ENCODE measurements at places on chromosomes 12 and 14.

DNA sequence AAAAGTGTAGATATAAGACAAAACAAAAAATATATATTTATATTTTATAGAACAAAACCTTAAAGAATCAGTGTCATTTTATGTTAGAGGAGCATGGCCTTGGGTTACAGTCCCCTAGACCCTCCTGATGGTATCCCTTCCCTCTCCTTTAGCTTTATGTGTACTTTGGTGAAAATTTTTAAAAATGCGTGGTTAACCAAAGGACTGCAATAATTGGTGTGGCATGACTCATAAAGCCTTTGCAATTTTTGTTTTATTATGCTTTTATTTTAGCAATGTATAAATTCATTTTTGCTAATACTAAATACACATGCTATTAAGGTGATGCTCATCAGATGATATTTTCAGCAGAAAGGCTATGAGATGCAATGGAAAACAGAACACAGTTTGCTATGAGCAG is 264.4 kb downstream of the SYT1 start:
- no peak for DNase-seq

GRCh38 chr12:91178139-91178561 is 4.5 kb downstream of the DCN start:
- peak; percentile 8 for DNase-seq

DNA sequence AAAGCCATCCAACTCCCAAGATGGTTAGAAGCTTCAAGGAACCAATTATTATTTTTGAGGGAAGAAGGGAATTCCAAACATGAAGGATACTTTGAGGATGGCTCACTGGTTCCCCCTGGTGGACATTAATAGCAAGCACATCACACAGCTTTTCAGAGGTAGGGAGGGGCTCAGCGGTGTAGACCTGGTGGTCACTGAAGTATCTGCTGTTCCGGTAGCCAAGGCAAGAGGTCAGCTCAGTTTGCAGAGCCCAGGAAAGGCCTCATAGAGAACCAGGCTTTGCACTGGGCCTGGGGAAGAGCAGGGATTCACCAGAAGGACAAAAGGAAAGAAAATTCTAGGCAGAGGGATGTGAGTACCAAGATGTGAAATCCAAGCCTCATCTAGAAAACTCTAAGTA is 118.7 kb downstream of the KSR2 start:
- DNase-seq, result peak; percentile 50

GRCh38 chr14:31357279-31357678 is 63.1 kb downstream of the HEATR5A start:
- DNase-seq, result no peak

- DNase-seq, result no peak
Observed at GRCh38 chr12:2226641-2227040, 173.9 kb downstream of the CACNA1C start.

- DNase-seq, result no peak
Observed at GRCh38 chr12:121328620-121329019, 23.6 kb downstream of the ANAPC5 start.

GRCh38 chr12:11765421-11765816 is 115.9 kb downstream of the ETV6 start:
- no peak for DNase-seq

- DNase-seq, result no peak
Observed at GRCh38 chr14:24137529-24138395, 1.8 kb downstream of the PSME1 start.

GRCh38 chr12:21566907-21567394 is 37.7 kb downstream of the GYS2 start:
- DNase-seq, result no peak

DNA sequence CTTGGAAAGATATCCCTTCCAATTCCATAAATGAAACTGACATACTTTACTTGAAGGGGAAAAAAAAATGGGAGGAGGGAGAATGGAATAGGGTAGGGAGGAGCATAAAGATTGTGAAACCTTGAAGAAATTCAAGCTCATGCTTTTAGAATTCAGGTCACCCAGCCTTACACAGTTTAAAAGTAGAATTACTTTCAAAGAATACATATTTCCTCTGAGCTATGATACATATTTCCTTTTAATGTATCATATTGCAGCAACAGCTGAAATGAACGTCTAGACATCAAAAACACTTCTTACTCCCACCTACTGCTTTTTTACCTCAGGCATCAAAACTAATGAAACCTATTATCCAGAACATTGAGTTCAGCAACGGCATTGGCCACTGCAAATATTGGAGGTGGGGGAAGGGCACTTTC is 156.0 kb downstream of the MED13L start:
- DNase-seq, result no peak

DNA sequence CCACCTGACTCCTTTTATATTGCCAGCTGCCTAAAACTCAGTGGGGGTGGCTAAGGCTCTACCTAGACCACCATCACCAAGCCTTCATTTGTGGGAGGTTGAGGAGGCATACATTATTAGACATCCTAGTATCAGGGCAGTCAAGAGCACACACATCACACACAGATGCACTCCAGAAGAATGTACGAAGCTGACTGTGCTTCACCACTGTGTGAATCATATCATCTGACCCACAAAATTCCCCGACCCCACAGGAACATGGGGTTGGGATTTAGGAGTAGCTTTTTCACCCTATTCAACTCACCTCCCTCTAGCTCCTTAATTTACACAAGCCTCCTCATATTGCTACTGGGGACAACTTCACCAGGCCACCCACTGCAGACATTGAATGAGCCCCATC is 64.8 kb upstream of the BDKRB2 start:
- DNase-seq, result no peak
